Fibroblast of the conjunctiva (primary cell): ENCODE measurements at places on chromosomes 13 and 19.

DNA sequence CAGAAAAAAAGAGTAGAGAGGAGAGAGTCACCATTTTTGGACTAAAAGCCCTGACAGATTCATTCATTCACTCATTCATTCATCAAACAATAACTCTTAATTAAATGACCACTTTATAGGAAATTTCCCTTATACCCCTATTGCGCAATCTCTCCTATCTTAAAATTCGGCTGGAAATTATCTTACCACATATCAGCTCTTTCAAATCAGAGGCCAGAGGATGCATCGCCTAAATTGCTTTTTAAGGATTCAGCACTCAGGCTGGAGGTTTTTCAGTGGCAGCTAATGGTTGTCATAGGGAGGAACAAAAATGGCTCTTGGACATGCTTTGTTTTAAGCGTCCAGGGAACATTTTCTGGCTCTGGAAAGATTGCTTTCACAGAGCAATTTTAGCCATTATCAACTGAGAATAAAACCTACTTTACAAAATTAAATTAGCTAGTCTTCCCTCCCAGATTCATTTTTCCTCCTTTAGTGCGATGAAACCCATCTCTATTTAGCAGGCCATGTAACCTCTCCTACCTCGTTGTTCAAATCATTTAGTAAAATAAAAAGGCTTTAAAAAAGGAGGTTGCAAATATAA lies 115.2 kb downstream of the OLFM4 start:
- DNase-seq, result no peak

GRCh38 chr19:33718651-33719254 lies 77.9 kb upstream of the KCTD15 start:
- no peak for DNase-seq

DNA sequence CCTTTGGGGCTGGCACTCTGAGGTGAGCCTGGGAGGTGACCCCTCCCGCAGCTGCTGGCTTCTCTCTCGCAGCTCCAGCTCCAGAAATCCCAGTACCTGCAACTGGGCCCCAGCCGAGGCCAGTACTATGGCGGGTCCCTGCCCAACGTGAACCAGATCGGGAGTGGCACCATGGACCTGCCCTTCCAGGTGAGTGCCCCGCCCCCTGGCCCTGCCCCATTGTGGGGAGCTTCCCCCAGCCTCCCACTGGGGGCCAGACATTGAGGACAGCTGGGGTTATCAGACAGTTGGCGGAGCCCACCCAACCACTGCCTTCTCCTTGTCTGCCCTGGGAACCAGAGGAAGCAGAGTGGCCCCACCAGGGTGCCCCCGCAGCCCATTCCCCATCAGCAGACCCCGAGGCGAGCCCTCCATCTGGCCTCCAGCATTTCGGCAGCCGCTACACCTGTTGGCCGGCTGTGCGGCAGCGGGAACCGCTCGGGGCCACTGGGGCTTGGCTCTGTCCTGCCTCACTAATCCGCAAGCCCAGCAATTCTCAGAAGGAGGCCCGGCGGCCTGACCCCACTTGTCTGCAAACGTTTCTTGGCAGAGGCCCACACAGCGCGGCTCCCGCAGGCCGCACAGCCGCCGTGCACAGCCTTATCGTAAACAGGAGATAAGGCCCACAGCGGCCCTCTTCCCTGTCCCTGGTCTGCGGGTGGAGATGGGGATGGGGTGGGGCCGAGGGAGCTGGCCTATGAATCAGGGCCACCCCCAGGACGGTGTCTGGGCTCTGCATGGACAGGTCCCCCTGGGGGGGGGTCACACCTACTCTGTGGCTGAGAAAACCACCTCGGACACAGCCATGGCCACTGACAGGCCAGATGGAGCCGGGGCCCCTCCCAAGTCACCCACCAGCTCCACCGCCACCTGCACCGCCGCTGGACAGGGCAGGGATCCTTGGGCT lies 48.0 kb downstream of the COMP start:
- DNase-seq, result no peak

DNA sequence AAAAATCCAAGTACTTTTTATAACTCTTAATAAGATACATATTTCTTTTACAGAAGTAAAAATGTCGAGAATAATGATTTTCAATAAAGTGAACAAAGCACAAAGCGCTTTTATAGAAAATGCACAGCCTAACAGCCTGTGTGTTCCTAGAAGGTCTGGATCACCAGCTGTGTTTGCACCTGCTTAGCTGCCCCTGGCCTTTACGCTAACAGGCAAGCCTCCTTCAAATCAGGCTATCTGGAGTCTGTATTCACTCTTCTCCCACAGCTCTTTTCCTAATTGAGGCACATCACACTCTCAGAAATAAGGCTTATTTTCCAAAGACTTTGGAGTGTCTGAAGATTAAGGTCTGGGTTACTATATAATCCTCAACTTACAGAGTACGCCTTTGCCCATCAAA lies 183.1 kb downstream of the LHFPL6 start:
- no peak for DNase-seq

GRCh38 chr13:26651234-26651633 lies 93.8 kb downstream of the WASF3 start:
- DNase-seq, result no peak

GRCh38 chr13:42745655-42746054 lies 35.7 kb upstream of the FAM216B start:
- no peak for DNase-seq

GRCh38 chr13:110816500-110816899 lies 98.4 kb downstream of the ANKRD10 start:
- DNase-seq, result no peak

GRCh38 chr13:26498656-26499601 lies 58.6 kb upstream of the WASF3 start:
- DNase-seq, result no peak

GRCh38 chr13:27053210-27053884 lies 118.3 kb downstream of the USP12 start:
- DNase-seq, result no peak

GRCh38 chr13:100131863-100132574 lies 43.1 kb downstream of the PCCA start:
- DNase-seq, result no peak

DNA sequence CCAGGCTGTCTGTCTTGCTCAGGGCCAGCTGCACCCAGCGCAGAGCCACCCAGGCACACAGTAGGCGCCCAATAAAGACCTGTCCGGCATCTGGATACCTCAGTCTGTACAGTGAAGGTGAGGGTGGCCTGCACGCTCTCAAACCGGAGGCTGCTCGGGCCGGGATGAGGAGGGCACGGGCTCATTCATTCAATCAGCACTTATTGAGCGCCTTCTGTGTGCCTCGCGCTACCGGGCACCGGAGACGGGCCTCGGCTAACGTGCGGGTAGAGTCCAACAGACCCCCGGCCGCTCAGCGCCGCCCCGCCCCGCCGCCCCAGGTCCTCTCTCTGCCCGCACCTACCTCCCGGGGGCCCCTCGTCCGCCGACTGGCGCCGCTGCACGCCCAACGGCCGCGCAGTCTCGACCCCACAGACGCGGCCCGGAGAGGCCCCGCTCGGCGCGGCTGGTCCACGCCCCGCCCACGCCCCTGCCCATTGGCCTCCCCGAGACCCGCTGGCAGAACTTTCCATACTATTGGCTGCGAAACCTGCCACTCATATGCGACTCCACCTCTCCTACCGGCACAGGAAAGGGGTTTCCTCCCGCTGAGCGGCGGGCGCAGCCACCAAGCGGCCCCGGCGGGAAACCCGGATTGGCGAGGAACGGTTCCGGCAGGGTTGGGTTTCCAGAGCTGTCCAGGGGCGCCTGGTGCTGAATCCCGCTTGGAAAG lies at the start of gene SLC39A3:
TSS of gene SLC39A3 (minus strand) at position 416 of the 712 bp plus-strand sequence. CDS start 2,760 bp downstream, outside the sequence.
- DNase-seq, result peak; percentile 96

DNA sequence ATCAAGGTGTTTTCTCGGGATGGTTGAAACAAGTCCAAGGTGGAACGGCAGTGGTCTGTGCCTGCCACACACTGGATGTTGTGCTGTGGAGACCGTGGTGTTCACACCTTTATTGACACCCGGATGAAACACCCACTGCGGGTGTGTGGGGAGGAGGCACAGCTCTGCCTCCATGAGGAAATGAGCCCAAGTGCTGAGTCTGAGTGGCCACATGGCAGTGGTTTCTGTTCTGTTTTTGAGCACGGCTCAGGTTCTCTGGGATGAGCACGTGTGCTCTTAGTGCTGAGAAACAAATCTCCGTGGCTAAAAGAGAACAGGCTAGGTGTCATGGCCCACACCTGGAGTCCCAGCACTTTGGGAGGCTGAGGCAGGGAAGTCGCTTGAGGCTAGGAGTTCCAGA lies 29.5 kb downstream of the UPF1 start:
- no peak for DNase-seq
